ENCODE measurements at places on chromosomes 5 and 9.

DNA sequence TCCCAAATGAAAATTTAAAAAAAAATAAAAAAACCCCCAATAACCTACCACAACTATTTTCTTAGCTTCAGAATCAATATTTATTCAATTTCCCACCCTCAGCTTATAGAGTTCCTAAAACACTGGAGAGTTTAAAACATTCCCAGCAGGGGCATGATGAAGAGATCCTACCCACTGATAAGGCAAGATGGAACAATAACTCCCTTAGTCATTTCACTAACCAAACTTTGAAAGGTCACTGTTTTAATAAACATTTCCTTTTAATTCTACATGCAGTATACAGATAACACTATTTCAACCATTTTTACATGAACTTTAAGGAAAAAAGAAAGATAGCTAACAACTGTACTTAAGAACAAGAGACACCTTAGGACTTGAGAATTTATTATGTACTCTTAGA lies 34.9 kb upstream of the ACOT12 start:
- no peak for DNase-seq

- no peak for DNase-seq
Measured at GRCh38 chr9:111644195-111644772, 13.2 kb downstream of the DNAJC25 start.

DNA sequence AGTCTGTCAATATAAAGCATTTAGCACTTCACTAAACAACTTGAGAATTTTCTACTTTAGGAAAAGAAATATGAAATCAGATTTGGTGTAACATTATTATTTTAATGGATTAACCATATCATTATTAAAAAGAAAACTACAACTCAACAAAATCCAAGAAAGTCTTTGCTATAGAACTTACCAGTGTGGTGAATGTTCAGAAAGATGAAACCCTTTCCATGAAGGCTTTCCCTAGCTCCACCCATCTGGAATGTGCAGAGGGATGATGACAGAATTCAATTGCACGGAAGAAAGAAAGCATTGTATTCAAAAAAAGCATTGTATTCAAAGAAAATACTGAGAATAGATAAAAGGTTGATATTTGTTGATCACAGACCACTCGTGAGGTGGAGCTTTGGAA lies 328.6 kb upstream of the NUDT12 start:
- no peak for DNase-seq

GRCh38 chr9:114988962-114989599 lies 58.7 kb upstream of the TNFSF8 start:
- DNase-seq = no peak

GRCh38 chr5:39846144-39846543 lies 421.4 kb upstream of the DAB2 start:
- no peak for DNase-seq

- DNase-seq = no peak
Measured at GRCh38 chr9:135022191-135022870, 65.1 kb upstream of the OLFM1 start.

- DNase-seq = no peak
Measured at GRCh38 chr5:936149-937144, 43.8 kb downstream of the TRIP13 start.

Data from stimulated activated CD4-positive, alpha-beta T cell treated with anti-CD3 and anti-CD28 coated beads, TNF-alpha, amount 100 ng/mL, for 1 hour (primary cell).